ENCODE measurements at places on chromosomes 2 and 18.

DNA sequence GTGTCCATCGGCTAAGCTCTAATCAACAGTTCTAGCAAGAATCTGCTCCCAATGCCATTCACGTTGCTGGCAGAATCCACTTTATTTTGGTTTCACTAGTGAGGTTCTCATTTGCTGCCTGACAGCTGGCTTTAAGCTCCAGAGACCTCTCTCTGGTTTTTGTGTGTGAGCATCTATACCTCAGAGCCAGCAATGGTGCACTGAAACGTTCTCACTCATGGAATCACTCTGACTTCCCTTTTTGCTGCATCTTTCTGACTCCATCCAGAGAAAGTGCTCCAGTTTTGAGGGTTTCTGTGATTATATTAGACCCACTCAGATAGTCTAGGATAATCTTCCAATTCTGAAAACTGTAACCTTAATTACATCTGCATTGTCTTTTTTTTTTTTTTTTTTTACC lies 596.6 kb downstream of the RNF144A start:
- no peak for DNase-seq

- no peak for DNase-seq
Measured at GRCh38 chr2:219998714-219999227, 371.3 kb downstream of the SLC4A3 start.

GRCh38 chr18:58135183-58135641 lies 91.2 kb downstream of the NEDD4L start:
- DNase-seq, result peak; percentile 13

- DNase-seq, result no peak
Measured at GRCh38 chr2:78980152-78980465, 45.4 kb upstream of the REG3G start.

DNA sequence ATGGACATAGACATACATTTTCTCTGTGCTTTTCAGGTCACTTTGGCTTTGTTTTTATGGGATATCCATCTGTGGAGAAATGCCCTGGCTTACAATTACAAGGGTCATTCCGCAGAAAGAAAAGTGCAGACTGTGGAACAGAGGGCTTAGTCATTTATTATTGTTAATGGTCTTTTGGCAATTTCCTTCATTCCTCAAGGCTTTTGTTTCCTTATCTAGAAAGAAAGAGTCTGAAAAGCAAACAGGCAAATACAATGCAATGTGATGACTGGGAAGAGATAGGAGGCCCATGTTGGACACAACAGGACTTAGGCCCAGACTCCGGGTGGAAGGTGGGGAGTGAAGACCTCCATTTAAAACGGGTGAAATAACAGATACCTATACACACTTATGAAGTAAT lies 129.5 kb upstream of the CAVIN2 start:
- DNase-seq, result no peak

GRCh38 chr18:11591957-11592356 lies 17.4 kb upstream of the SLC35G4 start:
- DNase-seq, result no peak

- DNase-seq, result no peak
Measured at GRCh38 chr2:105038383-105039061, 653 bp downstream of the MRPS9 start.

GRCh38 chr2:63796366-63796765 lies 45.3 kb upstream of the UGP2 start:
- no peak for DNase-seq

DNA sequence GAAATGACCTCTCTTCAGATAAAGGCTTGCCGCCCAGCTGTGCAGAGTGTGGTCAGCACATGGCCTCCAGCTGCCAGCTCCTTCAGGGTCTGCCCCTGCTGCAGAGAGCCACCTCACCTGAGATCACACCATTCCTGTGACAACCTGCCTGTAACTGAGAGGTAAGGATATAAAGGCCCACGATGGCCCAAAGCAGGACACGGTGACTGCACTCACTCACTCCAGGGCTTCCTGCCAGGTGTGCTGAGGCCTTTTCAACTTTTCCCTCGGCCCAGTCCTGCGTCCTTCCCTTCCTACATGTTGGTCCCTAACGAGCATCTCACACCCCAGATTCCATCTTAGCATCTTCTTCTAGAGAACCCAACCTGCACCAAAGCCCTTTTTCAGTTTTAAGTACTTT lies 36.2 kb downstream of the ANKRD44 start:
- DNase-seq, result no peak

DNA sequence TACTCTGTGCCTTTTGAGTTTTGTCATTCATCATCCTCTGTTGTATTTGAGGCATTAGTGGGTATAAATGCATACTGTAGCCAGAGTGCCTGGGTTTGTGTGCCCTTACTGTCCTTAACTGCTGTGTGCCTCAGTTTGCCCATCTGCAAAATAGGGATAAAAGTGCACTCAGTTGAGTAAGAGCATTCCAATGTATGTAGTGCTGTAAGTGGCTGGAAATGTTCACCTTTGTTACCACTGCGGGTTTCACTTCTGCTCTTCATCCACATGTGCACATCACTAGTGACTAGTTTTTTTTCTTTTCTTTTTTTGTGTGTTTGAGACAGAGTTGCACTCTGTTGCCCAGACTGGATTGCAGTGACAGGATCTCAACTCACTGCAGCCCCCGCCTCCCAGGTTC lies 39.9 kb downstream of the PLEKHB2 start:
- no peak for DNase-seq

DNA sequence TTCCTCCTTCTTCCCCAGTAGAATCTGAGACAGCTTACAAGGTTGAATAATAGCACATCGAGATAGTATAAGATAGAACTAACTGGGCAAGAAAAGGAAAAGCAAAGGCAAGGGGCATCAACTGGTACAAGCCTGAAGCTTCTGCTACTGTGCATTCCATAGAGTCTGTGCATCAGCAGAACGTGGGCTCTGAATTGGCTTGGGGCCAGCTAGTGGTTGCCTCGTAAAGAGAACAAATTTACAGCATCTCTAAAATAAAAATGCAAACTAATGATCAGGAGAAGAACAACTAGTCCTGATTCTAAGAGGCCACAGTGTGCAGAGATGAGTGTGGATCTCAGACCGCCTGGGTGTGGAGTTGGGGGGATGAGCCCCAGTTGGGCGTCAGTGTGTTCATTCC lies 36.6 kb downstream of the UPP2 start:
- DNase-seq, result no peak
